Activated CD4-positive, alpha-beta T cell treated with anti-CD3 and anti-CD28 coated beads, Interleukin-2, amount 50 U/mL, for 48 hours (primary cell): ENCODE measurements at places on chromosomes 11 and 22.

DNA sequence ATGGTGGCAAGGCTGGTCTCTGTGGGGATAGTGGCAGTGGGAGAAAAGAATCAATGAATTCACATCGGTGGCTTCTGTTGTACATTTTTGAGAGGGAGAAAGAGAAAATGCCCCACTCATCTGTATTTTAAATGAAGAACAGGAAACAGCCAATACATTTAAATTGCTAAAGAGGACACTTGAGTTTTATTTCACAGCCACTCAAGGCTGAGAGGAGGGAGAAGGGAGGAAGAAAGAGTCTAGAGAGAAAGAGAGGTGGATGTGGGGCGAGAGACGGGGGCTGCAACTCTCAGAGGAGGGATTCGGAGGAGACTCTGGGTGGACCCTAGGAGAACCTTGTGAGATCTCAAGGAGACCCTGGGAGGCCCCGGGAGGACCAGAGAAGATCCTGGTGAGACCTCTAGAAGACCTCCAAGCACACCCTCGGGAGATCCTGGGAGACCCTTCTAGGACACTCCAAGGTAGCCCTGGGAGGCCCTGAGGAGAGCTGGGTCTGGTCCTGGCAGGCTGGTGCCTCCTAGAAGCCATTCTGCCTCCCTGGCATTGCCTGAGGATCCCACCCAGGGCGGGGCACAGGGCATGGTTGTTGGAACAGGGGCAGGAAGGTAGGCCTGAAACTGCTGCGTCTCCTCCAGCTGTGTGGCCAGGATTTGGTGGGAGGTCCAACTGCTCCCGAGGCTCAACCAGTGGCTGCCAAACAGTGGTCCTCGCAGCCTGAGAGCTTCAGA, 91.0 kb upstream of the SHISAL1 start:
- no peak for DNase-seq

GRCh38 chr11:24400059-24400665, 96.7 kb upstream of the LUZP2 start:
- no peak for DNase-seq

DNA sequence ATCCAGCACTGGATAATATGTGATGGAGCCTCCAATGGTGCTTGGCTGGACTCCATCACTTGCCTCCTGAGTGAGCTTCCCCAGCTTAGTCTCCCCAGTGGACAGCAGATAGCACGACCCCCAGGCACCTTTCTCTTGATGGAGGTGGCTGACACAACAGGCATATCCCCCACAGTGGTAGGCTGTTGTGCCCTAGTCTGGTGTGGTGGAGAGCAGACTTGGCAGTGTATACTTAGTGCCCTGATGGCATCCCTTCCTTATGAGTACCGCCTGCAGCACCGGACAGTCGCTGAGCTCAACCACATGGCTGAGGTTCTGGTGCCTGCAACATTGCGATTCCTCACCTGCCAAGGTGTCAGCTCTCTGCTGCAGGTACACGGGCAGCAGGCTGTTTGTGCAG, 50.1 kb downstream of the DNHD1 start:
- DNase-seq = no peak

GRCh38 chr11:92329646-92330045, 105.0 kb downstream of the FAT3 start:
- DNase-seq = no peak

GRCh38 chr11:78379039-78379670, 38.5 kb downstream of the GAB2 start:
- DNase-seq = no peak

DNA sequence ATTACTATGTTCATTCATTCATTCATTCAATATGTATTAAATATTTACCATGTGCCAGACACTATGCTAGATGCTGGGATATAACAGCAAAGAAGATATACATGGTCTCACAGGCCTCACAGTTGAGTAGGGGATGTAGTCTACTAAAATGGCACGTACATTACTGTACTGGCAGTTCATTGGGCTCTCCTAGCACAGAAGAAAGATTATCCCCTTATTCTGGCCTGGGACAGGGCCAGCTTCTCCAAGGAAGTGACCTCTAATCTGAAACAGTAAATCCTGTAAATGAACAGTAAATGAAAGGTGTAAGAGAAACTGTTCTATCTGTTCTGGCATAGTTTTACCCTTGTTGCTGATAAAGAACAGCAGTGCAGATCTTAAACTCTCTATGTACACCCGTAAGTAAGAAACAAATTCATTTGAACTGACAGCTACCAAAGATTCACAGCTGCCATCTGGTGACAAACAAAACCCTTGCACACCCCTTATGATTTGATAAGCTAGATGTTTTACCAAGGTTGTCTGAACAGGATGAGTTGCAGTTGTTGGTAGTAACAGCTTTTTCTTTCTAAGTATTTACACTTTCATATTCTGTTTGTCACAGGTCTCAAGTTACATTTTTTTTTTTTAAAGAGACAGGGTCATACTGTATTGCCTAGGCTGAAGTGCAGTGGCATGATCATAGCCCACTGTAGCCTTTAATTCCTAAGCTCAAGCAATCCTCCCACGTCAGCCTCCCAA, 263.1 kb downstream of the TMEM135 start:
- no peak for DNase-seq
